ENCODE measurements at places on chromosomes 1 and 21.
A peak's percentile ranks its signal among the peaks of the same experiment; 100 is the strongest.

DNA sequence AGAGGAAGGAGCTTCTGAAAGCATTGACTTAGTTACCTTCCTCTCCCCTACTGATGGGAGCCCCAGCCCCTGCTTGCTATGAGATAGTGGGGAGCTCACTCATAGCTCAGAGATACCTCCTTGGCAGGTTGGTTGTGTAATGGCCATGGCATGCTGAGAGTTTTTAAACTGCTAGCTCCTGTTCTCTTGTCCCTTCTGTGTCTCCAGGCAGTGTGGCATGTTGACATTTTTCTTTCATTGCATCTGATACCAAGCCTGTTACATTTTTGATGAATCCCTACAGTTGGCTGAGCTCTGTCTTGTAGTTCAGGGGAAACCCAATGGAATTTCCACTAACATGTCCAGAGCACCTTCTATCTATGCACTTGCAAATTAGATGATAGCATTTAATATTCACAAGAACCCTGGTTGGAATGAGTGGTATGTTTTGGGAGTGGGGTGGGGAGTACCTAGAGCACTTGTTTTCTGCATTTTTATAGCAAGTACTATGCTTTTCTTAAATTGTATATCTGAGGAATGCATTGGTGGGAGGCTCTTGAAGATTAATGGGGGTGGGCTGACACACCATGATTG, 39.1 kb upstream of the EFCAB14 start:
- no peak for DNase-seq

DNA sequence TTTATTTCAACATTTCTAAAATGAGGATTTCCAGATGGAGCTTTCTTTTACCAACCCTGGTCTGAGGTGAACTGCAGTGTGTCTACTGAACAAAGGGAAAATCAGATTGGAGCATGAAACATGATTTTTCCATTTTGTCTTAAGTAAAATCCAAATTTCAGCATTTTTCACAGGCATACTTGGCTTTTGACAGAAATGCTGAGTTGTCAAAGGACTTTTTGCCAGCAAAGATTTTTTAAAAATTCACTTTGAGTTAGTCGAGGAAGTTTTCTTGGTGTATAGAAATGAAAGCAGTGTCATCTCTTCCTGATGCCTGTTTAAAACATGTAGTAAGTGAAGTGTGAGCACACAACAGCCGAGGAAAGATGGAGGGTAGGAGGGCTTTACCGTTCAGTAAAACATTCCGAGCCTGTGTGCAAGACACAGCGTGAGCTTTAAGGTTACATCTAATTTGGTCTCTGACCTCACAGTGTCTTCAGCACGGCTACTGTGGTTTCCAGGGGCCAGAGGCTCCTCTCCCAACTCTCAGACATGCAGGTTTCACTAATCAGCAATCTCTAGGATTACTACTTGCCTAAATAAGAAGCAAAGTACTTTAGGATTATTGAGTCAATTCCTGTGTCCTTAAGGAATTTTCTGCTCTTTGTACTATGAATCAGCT, 45.9 kb downstream of the SAMD13 start:
- DNase-seq = no peak

- DNase-seq = no peak
These were observed 87.4 kb upstream of the TMEM51 start for GRCh38 chr1:15066191-15066590.

- DNase-seq = no peak
These were observed 44.4 kb downstream of the COLGALT2 start for GRCh38 chr1:183993132-183993531.

DNA sequence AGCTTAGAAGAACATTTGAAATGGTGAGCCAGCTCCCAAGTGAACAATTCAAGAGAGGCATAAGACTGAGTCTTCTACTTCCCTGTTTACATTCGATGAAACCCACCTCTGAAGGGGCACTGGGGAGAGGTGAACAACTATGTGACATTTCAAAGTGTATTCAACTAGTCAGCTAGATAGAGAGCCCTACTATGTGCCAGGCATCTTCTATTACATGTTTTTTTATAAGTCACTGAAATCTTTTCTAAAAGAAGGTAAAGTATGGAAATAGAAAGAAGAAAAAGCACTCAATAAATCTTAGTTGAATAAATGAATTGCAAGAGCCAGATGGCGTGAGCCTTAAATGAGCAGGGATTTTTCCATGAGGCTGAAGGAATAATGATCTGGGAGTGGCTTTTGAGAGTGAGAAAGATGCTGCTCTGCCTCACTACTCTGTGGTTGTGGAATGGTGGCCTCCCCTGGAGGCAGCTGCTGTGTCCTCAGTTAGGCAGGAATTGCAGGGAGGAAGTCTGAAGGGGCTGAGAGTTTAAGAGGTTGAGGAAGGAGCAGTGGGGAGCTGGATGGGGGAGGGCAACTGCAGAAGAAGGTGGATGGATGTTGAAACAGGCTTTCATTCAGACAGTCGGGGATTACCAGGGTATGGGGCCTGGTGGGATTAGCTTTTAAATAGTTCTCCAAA, 10.4 kb upstream of the PTPRF start:
- no peak for DNase-seq

DNA sequence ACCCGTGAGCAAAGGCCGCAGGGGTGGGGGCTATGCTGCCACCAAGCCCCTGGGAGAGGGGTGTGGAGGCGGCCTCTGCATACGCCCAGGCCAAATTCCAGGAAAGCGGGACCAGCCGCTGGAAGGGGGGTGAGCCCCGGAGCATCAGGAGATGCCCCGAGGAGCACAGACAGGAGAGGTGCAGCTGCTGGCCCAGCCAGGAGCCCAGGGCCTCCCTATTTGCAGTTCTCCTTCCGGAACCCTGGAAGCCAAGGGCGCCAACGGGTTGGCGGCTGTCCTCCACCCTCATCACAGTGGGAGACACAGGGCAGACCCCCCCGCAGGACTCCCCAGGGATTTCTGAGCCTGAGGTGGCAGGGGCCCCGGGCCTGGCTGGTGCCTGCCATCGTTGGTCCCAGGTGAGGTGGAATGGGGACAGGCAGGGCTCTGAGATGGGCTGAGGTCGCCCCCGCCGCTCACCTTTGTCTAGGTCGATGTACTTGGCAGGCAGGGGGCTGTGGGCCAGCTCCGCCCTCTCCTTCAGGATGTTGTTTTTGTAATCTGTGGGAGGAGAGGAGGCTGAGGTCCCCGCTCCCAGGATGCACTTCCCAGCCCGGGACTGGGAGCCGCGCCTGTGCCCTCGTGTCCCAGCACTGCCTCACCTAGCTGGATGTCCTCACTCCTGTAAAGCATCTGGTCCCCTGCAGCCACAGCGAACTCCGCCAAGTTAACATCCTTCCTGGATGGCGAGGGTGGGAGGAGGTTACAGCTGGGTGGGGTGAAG, 4.4 kb upstream of the DVL1 start:
- no peak for DNase-seq

DNA sequence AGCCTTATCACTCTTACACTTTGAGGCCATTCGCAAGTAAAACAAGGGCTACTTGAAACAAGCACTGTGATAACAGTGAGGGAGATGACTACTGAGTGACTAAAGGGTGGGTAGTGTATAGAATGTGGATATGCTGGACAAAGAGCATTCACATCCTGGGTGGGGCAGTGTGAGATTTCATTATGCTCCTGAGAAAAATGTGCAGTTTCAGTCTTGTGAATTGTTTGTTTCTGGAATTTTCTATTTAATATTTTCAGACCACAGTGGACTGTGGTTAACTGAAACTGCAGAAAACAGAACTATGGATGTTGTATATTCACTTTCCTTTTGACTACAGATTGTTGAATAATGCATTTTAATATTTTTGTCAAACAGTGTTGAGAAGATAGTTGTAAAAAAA, 25.1 kb upstream of the B3GALT2 start:
- DNase-seq = peak; percentile 96

- no peak for DNase-seq
These were observed 110.8 kb downstream of the MATN1 start for GRCh38 chr1:30612536-30613065.

GRCh38 chr1:102472520-102472919, 475.8 kb upstream of the OLFM3 start:
- DNase-seq = no peak

GRCh38 chr1:236922190-236922589, 82.1 kb downstream of the MT1HL1 start:
- DNase-seq = no peak

- DNase-seq = no peak
These were observed 1.7 kb downstream of the HES4 start for GRCh38 chr1:997993-998744.

DNA sequence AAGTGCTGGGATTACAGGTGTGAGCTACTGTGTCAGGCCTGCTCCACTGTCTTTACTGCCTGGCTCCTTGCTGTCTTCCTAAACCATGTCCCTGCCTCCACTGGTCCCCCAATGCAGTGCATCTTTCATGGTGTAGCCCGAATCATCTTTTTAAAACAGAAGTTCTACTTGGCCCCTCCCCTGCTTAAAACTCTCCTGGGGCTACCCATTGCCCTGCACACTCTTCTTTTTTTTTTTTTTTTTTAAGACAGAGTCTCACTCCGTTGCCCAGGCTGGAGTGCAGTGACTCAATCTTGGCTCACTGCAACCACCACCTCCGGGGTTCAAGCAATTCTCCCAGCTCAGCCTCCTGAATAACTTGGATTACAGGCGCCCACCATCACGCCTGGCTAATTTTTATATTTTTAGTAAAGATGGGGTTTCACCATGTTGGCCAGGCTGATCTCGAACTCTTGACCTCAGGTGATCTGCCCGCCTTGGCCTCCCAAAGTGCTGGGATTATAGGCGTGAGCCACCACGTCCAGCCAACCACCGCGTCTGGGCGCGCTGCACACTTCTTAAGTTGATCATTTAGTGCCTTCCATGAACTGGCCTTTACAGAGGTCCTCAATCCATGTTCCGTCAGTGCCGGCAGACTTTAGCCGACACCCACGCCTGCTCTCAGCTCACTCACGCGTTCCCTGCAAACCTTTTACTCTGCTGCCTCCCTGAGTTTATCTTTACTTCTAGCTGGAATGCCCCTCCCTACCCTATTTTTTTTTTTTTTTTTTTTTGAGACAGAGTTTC, 2.4 kb downstream of the FCN3 start:
- DNase-seq = no peak

GRCh38 chr1:212313616-212314015, 28.4 kb downstream of the PPP2R5A start:
- DNase-seq = peak; percentile 33

- no peak for DNase-seq
These were observed 1237.5 kb downstream of the AMY1C start for GRCh38 chr1:104987210-104987609.

- DNase-seq = peak; percentile 80
These were observed at the start of gene PCBP3 for GRCh38 chr21:45643021-45643980. PCBP3 (plus strand) TSS chr21:45643725; CDS start chr21:45850086, 206,361 bp downstream.

DNA sequence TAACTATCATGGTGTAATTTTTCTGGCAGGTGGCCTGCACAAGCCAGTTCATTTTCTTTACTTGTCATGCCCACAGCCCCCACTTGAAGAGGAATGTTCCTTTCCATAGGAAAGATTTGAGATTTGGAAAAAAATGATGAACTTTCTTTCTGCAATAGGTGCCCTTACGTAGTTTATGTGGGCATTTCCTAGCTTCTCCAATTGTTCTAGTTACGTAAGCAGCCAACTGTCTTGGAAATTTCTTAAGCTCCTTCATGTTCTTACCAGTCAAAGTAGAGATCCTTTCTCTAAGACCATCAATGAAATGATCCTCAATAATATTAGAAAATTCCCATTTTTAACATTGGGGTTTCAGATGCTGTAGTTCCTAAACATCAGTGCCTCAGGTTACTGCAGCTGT, 109.5 kb upstream of the F3 start:
- DNase-seq = no peak

Measured in ELR (cell line).